ENCODE measurements at places on chromosomes 4 and X.

DNA sequence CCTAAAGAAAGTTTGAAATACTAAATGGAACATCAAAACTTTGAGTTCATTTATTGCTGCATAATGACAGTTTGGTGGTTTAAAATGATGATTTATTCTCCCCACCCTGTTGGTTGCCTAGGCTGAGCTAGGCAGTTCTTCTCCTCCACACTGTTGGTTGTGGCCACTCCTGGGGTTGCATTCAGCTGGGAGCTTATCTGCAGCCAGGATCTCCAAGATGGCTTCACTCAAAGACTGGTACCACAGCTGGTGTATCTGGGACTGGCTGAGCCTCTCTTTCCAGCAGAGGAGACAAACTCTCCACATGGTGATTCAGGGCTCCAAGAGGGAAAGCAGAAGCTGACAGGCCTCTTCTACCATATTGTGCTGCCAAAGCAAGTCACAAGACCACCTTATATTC lies 33.1 kb downstream of the MSL3 start:
- no peak for DNase-seq

DNA sequence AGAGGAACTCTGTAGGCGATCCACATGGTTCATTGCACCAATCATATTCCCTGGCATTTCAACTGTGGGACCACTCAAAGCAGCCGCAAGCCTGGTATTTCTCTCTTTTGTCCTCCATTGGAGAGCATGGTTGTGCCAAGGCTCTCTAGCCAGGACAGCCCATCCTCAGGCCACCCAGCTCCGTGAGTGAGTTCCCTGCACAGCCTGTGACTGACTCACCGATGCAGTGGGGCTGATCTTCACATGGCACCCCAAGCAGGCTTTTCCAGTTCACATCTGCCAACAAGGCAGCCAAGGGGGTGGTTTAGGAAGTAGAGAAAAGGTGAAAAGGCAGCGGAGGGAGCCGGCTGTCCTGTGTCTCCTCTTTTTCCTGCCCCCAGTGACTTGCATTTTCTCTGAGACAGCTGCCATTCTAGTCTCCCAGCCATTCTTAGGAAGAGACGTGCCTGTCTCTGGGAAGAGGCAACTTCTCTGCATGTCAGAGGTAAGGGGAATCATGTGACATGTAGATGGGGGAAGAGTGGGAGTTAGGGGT lies 69.2 kb downstream of the MID1IP1 start:
- no peak for DNase-seq

GRCh38 chr4:83606898-83607297 lies 71.0 kb downstream of the GPAT3 start:
- DNase-seq: no peak

GRCh38 chr4:6732441-6733357 lies 16.7 kb downstream of the BLOC1S4 start:
- no peak for DNase-seq

GRCh38 chr4:20430259-20430941 lies 178.7 kb downstream of the SLIT2 start:
- DNase-seq: no peak

- DNase-seq: no peak
Observed at GRCh38 chr4:168739886-168740285, 243.0 kb downstream of the PALLD start.

DNA sequence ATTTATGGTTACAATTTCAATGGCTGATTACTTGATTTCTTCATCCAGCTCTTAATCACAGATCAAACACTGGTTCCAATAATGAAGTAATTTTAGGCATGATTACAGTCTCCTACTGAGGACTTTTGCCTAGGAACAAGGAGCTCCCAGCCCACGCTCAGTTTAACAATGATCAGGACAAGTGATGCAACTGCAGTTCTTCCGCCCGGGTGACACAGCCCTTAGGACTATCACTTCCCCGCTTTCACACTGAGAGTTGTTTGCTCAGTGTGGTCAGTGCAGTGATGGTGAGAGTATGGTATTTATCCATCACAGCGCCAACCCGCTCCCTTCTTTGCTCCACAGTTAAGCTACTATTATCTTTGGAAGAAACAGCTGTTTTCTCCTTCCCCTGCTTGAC lies 203.2 kb upstream of the MBNL3 start:
- DNase-seq: no peak

- DNase-seq: no peak
Observed at GRCh38 chrX:378443-378842, 8.3 kb downstream of the PPP2R3B start.

DNA sequence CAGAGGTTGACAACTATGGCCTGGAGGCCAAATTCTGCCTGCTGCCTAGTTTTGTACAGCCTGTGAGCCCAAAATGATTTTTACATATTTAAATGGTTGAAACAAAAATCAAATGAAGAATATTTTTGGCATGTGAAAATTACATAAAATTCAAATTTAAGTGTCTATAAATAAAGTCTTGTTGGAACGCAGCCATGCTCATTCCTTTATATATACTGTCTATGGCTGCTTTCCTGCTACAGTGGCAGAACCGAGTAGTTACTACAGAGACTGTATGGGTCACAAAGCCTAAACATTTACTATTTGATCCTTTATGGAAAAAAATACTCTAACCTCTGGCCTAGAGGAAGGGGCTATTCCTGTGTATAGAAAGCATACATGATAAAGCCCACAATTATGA lies 290.4 kb downstream of the GLUD2 start:
- no peak for DNase-seq

DNA sequence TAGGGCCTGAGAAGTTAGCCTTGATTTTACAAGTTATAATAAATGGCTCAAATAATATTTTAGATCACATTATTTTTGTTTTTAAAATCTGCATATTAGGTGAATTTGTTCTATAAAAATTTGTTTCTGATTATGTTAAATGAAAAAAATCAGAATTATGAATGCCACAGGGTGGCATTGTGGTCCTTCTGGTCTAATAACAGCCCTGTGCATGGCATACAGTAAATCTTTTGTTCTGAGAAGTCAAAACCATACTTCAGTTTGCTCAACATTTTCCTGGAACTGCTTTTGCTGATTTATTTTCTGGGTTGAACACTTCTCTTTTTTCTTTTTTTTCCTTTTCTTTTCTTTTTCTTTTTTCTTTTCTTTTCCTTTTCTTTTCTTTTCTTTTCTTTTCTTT lies 101.0 kb upstream of the UBQLN2 start:
- no peak for DNase-seq

DNA sequence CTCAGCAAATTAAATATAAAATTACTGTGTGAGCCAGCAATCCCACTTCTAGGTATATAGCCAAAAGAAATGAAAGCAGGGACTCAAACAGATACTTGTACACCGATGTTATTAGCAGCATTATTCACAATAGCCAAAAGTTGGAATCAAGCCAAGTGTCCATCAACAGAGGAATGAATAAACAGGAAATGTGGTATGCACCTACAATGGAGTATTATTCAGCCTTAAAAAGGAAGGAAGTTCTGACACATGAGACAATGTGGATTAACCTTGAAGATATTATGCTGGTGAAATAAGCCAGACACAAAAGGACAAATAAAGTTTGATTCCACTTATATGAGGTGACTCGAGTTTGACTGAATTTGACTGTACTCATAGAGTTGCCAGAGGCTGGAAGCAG lies 108.3 kb upstream of the DUSP21 start:
- DNase-seq: no peak

DNA sequence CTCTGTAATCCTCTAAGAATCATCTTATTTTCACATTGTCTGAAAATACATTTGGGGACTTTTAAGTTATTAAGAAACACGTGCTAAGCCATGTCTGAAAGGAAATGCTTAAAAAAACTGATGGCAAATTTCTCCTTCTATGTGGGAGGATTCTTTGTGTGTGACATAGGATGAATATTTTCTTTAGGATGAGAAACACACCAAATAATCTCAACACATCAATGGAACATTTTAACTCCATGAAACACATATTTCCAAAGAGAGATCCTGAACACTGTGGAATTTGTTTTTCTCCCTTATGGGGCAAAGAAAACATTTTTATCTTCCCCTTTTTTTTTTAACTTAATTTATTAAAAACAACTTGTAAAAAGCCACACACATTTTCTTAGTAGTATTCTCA lies 153.8 kb upstream of the ANKRD50 start:
- no peak for DNase-seq

GRCh38 chrX:136346506-136346905 lies 45.7 kb downstream of the ADGRG4 start:
- no peak for DNase-seq

DNA sequence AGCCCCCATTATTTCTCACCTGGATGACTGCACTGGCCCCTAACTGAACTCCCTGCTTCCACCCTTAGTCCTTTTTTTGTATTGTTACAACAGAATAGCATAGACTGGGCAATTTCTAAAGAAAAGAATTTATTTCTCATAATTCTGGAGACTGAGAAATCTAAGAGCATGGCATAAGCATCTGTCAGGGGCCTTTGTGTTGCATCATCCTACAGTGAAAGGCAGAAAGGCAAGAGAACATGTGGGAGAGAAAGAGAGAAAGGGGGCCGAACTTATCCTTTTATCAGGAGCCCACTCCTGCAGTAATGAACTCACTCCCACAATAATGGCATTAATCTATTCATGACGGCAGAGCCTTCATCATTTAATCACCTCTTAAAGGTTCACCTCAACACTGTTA lies 122.1 kb downstream of the EFNB1 start:
- DNase-seq: no peak

DNA sequence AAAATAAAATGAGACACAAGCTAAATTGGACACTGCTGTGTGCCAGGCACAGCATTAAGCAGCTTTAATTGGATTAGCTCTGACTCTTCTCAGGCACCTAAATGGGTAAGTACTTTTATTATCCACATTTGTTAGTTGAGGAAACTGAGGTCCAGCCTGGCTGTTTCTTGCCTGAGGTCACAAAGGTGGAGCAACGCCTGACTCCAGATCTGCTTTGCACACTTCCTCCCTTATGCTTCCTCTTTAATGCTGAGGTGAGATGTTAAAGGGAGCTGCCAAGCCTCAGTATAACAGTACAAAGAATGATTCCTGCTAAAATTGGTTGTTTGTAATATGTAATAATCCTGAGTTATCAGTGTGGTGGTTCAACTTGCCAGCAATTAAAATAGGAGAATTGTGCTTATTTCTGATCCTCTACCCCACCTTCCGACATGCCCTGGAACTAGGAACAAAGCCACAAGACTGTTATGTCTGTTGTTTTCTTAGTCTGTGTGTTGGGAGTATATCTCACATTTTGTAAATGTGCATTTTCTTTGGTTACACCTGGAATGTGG lies 74.4 kb downstream of the AFF1 start:
- DNase-seq: no peak

- DNase-seq: no peak
Observed at GRCh38 chr4:112979881-112980421, 69.5 kb upstream of the ANK2 start.

DNA sequence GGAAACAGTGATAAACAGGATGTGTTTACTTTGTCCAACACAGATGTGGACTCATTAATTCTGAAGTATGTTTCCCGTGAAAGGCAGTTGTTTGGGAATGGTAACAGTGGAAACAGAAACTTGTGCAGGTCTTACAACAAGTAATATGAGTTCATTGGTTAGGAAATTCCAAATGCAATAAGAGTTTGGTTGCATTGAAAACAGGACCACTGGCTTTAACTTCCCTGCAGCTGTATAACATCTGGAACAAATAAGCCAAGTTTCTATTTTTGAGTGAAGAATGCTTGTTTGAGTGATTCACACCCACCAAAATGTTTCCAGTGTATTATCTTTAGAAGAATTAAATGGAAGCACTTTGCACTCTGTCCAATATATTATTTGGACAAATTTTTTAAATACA lies 82.4 kb upstream of the BMP3 start:
- no peak for DNase-seq

DNA sequence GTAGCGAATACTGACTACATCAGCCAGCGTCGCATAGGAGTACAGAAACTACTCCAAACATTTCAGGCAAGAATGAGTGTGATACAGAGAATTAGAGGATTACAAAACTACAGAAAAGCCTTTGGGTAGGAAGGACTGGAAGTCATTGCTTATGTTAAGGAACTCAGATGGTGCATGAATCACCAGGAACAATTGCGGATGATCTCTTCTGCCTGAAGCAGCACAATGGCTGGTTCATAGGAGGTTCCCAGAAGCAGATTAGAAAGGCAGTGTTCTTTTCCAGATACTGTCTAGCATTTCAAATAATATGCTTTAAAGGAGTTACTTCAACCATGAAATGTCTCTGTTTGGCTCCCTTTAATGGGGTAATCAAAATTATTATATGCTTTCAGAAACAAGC lies 42.5 kb upstream of the MAP9 start:
- no peak for DNase-seq

GRCh38 chrX:112643721-112644120 lies 36.0 kb downstream of the LHFPL1 start:
- no peak for DNase-seq

GRCh38 chr4:179605196-179605595 lies 2163.0 kb upstream of the AGA start:
- DNase-seq: no peak

DNA sequence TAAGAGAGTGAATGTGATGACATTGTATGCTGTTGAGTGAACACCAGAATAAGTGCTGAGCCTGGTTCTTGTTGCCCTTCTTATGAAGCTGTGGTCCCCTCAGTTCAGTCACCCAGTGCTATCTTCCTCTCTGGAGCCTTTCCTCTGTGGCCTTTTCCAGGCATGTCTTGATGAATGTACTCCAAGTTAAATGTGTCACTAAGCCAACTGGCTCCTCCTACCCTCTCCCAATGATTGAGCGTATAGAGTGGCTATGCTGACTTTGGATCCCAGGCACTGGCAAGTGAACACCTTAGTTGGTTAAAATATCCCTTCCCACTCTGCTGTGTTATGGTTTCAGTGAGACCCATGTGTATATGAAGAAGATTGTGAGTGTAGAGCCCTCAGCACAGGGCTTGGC lies 134.1 kb upstream of the MAMLD1 start:
- no peak for DNase-seq

DNA sequence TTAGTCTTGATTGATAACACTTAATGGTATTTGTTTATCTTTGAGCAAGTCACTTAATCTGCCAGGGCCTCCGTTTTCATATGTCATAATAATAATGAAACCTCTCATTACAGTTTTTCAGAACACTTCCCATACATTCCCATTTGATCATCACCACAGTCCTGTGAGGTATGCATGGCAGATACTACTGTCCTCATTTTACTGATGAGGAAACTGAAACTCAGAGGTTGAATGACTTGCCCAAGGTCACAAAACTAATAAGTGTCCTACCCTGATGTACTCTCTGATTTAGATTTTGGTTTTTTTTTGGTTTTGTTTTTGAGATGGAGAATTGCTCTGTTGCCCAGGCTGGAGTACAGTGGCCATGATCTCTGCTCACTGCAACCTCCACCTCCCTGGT lies 25.7 kb downstream of the ZFX start:
- DNase-seq: no peak

DNA sequence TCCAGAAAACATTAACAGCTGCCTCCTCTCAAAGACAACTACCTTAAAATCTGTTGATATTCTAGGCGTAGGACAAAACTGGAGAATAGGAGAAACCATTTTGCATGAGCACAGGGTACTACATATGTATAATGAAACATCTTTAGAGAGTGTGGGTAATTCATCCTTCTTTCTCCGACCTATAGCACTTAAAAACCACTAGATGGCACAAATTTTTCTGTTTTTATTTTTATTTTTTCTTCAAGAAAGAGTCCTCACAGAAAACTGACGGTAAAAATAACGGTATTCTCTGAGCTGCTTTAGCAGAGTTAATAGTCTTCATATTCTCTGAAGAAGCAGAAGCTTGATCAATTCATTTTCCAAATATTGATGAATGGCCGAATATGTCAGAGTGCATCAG lies 14.6 kb downstream of the SMIM31 start:
- DNase-seq: no peak

Data from stimulated activated naive CD8-positive, alpha-beta T cell treated with anti-CD3 and anti-CD28 coated beads, Interleukin-15, amount 100 ng/mL, for 72 hours (primary cell).